ENCODE measurements at places on chromosomes 12 and 14. TPM values are rescaled to one million over a fixed set of nuclear protein-coding genes. Genes with fewer than 3 reads are reported as not detected.
A peak's percentile ranks its signal among the peaks of the same experiment; 100 is the strongest.

The HOXC12 gene
- not detected for total RNA-seq

The DAO gene
- total RNA-seq: not detected

The GLI1 gene
- total RNA-seq: 1.3 TPM

The PPP1R13B gene
- total RNA-seq: 3.9 TPM

The CLMN gene
- 8.9 TPM for total RNA-seq

DNA sequence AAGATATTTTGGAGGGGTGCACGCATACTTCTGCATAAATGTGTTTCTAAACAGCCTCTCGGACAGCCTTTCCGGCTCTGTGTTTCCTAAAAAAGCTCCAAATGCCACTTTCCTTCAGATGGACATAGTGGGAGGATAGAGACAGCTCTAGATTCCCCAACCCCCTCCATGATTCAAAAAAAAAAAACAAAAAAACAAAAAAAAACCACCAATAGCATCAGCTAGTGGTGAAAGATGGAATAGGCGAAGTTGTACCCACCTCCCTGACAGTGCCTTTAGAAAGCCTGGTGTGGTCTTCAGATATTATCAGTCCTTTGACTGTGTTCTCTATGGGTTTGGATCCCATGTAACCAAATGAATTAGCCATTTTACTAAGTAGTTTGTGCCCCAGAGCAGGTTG is 94.1 kb downstream of the PHETA1 start:
- no peaks in the 10 kb centered on the region for H3K27me3 ChIP-seq
- no peak overlapping the region for H3K4me3 ChIP-seq
- peaks cover 22% of the 10 kb centered on the region for H3K4me1 ChIP-seq
- no peak overlapping the region for H3K27ac ChIP-seq
- H3K36me3 ChIP-seq: no peaks in the 10 kb centered on the region

- no peak overlapping the region for H3K4me3 ChIP-seq
- H3K27me3 ChIP-seq: peaks cover 17% of the 10 kb centered on the region
- no peak overlapping the region for H3K27ac ChIP-seq
- peaks cover 7% of the 10 kb centered on the region for H3K4me1 ChIP-seq
- no peak for DNase-seq
Observed at GRCh38 chr12:130391186-130391585, 53.5 kb downstream of the PIWIL1 start.

DNA sequence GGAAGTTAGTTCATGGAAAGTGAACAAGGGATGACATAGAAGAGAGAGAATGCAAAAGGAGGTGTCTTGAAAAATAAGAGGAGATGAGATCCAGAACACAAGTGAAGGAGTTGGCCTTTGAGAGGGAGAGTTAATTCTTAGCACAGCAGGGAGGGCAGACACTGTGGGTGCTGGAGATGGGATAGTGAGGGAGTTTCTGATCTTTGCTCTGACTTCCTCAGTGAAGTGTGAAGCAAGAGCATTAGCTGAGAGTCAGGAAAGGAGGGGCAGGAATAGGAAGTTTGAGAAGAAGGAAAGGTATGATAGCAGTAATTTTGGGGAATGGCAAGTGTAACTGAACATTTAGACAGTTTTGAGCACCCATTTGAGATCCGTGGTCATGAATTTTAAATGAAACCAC is 75.8 kb upstream of the COCH start:
- peaks cover 4% of the 10 kb centered on the region for H3K27me3 ChIP-seq
- H3K4me3 ChIP-seq: no peak overlapping the region
- no peak overlapping the region for H3K27ac ChIP-seq
- H3K36me3 ChIP-seq: no peaks in the 10 kb centered on the region
- no peak for DNase-seq

DNA sequence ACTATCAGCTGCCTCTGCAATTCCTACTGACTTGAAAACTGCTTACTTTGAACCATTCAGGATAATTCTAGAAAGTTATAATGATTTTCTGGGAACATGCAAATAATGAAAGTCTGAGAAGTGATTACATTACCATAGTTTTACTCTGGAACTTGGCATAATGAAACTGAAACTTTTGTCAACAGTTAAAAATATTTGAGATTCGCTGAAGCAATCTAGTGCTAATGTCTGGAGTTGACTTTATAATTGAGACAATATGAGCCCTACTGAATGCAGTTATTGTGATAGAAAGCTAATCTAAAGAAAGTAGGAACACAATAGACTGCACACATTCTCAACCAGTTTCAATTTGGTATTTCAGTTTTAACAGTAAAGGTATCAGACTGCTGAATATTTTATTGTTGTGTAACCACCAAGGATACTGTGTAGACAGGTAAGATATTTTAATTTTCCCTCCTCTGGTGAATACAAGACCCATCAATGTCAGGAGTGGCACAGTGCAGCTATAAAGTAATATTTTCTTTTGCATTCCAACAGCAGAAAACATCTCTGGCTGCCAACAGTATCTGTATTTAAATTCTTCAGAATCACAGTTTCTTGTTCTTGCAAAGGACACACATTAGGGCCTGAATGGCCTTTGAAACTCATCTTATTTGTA is 483.5 kb downstream of the ATP23 start:
- no peak for DNase-seq
- peak overlapping the region; percentile 92 for H3K27ac ChIP-seq
- no peaks in the 10 kb centered on the region for H3K27me3 ChIP-seq
- H3K4me3 ChIP-seq: peak overlapping the region; percentile 10

DNA sequence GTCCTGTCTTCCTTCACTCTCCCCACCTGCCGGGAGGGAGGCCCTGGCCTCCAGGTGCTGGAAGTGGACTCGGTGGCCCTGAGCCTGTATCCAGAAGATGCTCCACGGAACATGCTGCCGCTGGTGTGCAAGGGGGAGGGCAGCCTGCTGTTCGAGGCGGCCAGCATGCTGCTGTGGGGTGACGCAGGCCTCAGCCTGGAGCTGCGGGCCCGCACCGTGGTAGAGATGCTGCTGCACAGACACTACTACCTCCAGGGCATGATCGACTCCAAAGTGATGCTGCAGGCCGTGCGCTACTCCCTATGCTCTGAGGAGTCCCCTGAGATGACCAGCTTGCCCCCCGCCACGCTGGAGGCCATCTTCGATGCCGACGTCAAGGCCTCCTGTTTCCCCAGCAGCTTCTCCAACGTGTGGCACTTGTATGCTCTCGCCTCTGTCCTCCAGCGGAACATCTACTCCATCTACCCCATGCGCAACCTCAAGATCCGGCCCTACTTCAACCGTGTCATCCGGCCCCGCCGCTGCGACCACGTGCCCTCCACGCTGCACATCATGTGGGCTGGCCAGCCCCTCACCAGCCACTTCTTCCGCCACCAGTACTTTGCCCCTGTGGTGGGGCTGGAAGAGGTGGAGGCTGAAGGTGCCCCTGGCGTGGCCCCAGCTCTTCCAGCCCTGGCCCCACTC is 8.8 kb downstream of the VRTN start:
- no peak overlapping the region for H3K27ac ChIP-seq
- DNase-seq: no peak
- H3K27me3 ChIP-seq: peaks cover 3% of the 10 kb centered on the region
- no peaks in the 10 kb centered on the region for H3K36me3 ChIP-seq
- peaks cover under 1% of the 10 kb centered on the region for H3K4me1 ChIP-seq

DNA sequence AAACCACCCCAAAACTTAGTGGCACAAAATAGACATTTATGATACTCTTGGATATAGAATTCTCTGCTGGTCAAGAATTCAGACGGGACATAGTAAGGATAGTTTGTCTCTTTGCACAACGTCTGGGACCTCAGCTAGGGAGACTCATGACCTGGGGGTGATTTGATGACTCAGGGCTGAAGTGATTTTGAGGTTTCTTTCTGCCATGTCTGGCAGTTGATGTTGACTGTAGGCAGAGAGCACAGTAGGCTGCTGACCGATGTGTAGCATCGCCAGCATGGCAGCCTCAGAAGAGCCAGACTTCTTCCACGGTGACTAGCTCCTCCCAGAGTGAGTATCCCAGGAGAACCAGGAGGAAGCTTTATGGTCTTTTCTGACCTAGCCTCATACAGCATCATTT is 88.9 kb upstream of the FRMD6 start:
- no peak overlapping the region for H3K4me3 ChIP-seq
- H3K4me1 ChIP-seq: peaks cover 51% of the 10 kb centered on the region
- DNase-seq: no peak

- H3K27me3 ChIP-seq: no peaks in the 10 kb centered on the region
- no peaks in the 10 kb centered on the region for H3K4me1 ChIP-seq
- peaks cover 45% of the 10 kb centered on the region for H3K36me3 ChIP-seq
- DNase-seq: no peak
Observed at GRCh38 chr12:66137937-66138336, 7.4 kb upstream of the LLPH start.

DNA sequence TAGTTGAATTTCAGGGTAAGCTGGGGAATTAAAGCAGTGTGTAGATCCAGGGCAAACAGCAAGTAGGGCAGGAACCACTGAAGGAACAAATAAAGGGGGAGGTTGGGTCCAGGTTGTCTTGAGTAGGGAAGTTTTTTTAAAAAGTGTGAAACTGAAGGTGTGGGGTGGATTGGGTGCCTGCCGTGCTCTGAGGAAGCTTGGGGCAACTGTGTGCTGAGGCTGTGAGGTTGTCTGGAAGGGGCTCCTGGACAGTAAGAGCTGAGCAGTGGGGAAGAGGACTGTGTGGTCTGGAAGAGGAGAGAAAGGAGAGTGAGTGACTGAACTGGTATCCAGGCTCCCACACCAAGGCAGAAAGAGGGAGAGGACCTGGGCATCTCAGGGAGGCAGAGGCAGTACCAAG is 10.9 kb upstream of the GPR162 start:
- H3K27ac ChIP-seq: no peak overlapping the region
- DNase-seq: no peak
- peaks cover 16% of the 10 kb centered on the region for H3K4me1 ChIP-seq
- no peaks in the 10 kb centered on the region for H3K36me3 ChIP-seq

- no peak overlapping the region for H3K27ac ChIP-seq
- no peak for DNase-seq
- H3K36me3 ChIP-seq: no peaks in the 10 kb centered on the region
- no peaks in the 10 kb centered on the region for H3K27me3 ChIP-seq
- no peak overlapping the region for H3K4me3 ChIP-seq
Observed at GRCh38 chr12:90712671-90713070, 242.3 kb downstream of the CCER1 start.

- no peak overlapping the region for H3K4me3 ChIP-seq
- DNase-seq: no peak
- no peaks in the 10 kb centered on the region for H3K27me3 ChIP-seq
- peaks cover 15% of the 10 kb centered on the region for H3K36me3 ChIP-seq
Observed at GRCh38 chr12:65885312-65885711, 61.0 kb downstream of the HMGA2 start.

DNA sequence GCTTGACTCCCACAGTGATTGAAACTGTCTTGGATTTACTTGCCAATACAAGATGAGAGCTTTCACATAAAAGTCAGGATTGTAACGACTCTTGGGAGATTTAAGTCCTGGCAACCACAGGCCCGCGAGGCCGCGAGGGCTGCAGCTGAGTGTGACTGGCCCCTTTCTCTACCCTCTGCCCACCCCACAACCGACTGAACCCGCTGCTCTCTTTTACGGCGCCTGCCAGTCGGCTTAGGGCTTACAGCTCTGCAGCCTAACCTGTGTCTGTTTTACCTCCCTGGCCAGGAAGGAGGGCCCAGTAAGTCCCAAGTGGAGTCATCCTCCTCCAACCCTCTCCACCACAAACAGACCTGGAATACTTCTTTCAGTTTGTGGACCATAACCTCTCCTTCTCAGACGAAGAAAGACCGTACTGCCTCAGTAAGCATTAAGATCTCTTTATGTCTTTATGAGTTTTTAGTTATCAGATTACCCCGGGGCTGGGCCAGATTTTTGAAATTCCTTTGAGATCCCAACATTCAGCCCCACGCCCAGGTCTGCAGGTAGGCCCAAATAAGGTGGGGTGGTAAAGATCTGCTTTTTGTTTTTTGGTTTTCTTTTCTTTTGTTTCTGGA is 12.6 kb upstream of the TIGAR start:
- peaks cover 3% of the 10 kb centered on the region for H3K36me3 ChIP-seq
- peaks cover 20% of the 10 kb centered on the region for H3K4me1 ChIP-seq
- H3K4me3 ChIP-seq: no peak overlapping the region
- H3K27ac ChIP-seq: no peak overlapping the region
- no peak for DNase-seq

DNA sequence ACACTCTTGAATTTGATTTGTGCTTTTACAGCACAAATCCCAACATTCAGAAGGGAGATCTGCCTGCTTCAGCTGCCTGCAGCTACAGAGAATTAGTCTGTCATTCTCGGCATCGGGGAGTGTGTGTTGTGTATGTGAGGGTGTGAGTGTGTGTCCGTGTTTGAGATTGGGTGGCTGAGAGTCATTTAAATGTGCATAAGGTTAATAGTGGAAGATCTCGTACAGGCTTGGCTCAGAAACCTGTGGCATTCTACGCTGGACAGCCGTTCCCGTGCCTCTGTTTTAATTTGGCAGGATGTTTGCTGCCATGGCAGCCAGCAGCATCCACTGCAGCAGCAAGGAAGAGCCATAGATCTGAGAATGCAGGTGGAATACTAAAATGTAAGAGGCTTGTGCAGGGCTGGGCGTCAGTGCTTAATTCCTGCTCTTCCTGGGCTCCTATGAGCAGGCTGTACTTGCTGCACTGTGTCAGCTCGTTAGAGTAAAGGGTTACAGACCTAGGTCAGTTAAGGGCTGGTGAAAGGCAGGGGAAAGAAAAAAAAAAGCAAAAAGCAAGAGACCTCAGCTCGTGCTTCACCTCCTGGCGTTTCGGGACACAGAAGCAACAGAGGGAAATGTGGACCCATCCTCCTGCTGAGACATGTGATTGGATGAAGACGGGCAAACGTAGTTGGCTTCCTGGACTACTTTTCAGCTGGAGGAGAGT is 205.4 kb downstream of the NAV3 start:
- DNase-seq: no peak
- no peaks in the 10 kb centered on the region for H3K27me3 ChIP-seq
- H3K4me1 ChIP-seq: peaks cover 8% of the 10 kb centered on the region
- no peak overlapping the region for H3K27ac ChIP-seq
- no peak overlapping the region for H3K4me3 ChIP-seq
- no peaks in the 10 kb centered on the region for H3K36me3 ChIP-seq

DNA sequence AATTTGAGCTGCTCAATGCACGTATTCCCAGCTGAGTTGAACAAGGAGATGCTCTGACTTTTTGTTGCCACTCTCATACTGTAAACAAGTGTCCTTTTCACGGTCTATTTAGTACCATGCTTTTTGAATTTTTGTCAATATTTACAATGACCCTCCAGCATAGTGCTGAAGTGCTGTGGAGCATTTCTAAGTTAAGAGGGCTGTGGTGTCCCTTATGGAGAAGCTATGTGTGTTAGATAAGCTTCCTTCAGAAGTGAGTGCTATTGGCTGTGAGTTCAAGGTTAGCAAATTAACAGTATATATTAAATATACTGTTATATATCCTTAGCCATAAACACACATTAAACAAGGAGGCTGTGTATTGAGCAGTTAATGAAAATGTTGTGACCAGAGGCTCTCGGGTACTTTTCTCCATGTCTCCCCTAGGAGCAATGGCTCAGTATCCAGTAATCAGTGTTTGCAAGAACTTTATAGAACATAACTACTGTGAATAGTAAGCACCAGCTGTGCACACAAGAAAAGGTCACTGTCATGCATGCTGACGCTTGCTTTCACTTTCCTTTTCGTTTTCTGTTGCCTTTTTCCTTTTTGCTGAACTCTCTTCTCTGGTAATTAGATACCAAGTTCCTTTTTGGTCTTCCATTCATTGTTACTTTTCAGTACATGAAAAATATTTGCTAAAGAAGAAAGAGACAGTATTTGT is 187.2 kb upstream of the NEDD1 start:
- no peak overlapping the region for H3K27ac ChIP-seq
- no peak overlapping the region for H3K4me3 ChIP-seq
- no peak for DNase-seq
- H3K4me1 ChIP-seq: no peaks in the 10 kb centered on the region
- H3K36me3 ChIP-seq: no peaks in the 10 kb centered on the region
- no peaks in the 10 kb centered on the region for H3K27me3 ChIP-seq

- H3K36me3 ChIP-seq: no peaks in the 10 kb centered on the region
- H3K27me3 ChIP-seq: peaks cover 13% of the 10 kb centered on the region
- peaks cover 46% of the 10 kb centered on the region for H3K4me1 ChIP-seq
Observed at GRCh38 chr12:111405859-111406473, at the start of gene SH2B3. SH2B3 (plus strand) TSS chr12:111405923; CDS start chr12:111418146, 12,223 bp downstream.

Data from neural crest cell (in vitro differentiated cells).